ENCODE measurements at places on chromosomes 12 and 14.

DNA sequence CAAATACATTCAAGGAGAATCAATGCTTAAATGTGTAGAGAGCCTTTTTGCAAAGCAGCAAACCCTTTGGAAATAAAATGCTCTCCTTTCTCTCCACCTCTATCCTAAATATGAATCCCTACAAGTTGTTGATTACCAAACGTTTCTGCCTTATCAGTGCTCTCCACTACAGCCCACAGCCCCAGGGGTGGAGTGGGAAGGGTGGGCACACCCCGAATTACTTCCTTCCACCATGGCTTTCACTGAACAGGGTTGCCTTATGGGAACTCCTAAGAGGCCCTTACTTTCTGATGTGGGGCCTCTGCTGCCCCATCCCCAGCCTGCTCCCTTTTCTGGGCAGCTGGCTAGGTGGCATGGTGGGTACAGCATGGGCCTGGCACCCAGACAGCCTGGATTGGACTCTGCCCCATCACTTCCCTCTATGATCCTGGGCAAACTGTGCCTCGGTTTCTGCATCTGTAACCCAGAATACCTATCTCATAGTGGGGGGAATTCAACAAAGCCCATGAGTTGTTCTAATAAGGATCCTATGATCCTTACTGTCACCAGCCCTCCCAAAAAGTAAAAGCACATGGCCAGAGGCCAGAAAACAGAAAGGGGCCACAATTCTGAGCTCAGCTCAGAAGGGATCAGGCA is 16.1 kb downstream of the AK7 start:
- DNase-seq = no peak

DNA sequence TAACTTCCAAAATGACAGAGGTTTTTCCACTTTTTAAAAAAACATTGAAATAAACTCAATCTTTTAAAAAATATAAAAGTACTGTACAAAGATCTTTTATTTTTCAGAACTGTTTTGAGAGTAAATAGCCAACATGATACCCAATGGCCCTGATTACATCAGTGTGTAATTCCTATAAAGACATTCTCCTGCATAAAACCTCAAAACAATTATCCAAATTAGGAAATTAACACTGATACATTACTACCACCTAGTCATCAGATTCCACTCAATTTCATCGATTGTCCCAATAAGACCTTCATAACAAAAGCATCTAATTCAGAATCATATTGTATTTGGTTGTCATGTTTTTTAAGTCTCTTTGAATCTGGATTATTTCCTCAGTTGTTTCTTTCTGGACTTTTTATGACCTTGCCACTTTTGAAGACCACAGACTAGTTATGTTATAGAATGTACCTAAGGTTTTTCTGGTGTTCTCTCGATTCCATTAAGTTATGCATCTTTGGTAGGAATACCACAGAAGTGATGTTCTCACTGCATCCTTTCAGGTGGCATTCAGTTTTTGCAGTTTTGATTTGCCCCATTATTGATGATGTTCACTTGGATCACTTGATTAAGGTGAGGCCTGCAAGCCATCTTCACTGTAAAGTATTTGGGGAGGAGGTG is 4.0 kb upstream of the YEATS4 start:
- DNase-seq = no peak

- DNase-seq = no peak
Measured at GRCh38 chr12:56644654-56645053, 1.1 kb downstream of the ATP5F1B start.

GRCh38 chr14:39912192-39913100 is 480.2 kb upstream of the FBXO33 start:
- DNase-seq = no peak

DNA sequence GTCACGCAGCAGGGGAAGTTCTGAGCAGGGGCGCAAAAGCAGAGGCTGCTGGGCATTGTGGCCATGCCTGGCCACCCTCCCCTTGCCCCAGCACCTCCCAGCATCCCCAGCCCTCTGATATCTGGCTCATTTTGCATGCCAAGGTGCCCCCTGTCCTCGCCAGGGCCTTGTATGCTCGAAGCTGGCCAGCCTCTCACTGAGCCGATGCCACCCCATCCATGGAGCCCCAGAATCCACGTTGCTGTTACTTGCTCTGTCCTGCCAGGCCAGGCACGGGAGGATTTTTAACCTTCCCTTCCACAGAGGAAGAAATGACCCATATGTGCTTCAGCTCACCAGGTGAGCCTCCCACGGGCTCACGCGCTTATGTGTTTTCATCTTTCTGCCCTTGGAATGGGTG is 413.4 kb downstream of the BCL11B start:
- no peak for DNase-seq

GRCh38 chr14:64952598-64953309 is 10.2 kb upstream of the GPX2 start:
- no peak for DNase-seq

DNA sequence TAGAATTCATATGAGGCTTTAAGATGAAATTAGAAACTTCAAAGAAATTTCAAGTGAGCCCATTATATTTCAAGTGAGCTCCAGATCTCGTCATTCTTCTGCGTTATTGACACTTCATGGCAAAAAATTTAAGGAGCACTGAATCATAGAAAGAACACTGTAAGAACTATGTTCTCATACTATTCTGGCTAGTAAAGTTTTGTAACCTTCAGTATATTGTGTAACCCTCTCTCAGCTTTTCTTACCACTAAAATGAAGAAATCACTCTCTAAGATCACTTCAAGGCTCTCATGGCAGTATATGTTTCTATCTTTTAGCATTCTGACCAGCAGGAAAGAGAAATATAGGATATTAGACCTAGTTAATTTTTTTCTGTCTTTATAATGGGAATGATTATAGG is 6.3 kb downstream of the GPHN start:
- no peak for DNase-seq

DNA sequence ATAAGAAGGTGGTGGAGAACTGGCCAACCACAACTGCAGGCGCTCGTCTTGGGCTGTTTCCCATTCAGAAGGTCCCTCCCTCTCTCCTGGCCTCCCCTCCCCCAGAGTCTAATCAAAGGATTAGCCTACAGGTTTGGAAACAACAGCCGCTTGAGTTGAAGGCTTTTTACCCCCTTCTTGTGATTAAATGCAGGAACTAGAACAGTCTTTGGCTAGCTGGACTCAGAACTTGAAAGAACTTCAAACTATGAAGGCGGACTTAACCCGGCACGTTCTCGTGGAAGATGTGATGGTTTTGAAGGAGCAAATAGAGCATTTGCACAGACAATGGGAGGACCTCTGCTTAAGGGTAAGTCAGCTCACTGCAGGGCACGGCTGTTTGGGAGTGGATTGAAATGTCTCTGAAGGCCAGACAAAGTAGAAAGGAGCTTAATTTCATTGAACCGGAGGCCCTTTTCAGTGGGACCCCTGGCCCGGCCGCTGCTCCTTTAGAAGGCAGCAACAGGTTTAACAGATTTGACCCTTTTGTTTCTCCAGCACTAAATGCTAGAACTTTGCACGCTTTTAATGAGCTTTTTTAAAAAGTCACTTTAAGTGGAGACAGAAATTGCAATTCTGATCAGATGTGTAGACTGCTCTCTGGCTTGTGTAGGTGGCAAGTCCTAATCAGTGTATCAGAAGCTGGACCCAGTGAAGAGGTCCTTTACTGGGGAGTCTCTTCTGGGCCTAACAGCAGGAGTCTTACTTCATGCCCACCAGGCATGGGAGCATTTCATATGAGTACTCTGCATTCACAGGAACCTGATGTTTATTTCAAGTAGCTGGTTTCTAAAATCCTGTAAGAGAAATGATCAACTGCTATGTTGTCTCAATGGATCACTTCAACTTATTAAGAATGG is 107.7 kb downstream of the ESR2 start:
- no peak for DNase-seq

DNA sequence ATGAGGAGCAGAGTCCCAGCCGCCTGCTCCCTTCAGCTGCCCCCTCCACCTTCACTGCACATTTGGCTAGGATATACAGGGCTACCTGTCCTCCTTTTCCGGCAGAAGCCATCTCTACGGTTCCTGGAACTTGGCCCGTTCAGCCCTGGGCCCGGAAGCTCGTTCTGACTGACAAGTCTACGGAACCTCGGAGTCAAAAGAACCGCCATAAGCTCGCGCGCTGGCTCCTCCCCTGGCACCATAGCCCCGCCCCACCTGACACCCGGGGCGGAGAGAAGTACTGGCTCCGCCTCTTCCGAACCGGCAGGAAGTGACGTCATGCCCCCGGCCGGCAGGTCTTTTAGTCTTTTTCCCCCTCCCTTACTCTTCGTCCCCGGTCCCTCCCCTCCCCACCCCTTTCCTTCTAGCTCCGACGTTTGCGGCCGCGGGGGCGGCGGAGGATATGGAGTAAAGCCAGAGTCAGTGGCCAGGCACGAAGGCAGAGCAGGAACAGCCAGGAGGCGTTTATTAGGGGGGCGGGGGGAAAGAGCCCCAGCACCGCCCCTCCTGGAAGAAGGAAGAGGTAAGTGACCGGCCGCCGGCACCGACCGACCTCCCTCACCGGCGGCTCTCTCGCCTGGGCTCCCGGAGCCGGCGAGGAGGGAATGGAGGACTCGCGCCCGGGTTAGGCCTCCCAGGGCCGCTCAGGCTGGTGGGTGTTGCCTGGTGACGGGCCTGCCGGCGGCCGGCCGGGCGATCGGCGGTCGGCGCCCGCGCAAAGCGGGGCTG is at the start of the genes DEPDC4 and SCYL2:
Gene DEPDC4, minus strand, starts transcription at position 245 of the 768 bp plus-strand sequence. Its CDS starts 3 bp downstream, at position 242.
Gene SCYL2, plus strand, starts transcription at position 343 of the 768 bp plus-strand sequence. CDS start 15,794 bp downstream, outside the sequence.
- peak; percentile 94 for DNase-seq

DNA sequence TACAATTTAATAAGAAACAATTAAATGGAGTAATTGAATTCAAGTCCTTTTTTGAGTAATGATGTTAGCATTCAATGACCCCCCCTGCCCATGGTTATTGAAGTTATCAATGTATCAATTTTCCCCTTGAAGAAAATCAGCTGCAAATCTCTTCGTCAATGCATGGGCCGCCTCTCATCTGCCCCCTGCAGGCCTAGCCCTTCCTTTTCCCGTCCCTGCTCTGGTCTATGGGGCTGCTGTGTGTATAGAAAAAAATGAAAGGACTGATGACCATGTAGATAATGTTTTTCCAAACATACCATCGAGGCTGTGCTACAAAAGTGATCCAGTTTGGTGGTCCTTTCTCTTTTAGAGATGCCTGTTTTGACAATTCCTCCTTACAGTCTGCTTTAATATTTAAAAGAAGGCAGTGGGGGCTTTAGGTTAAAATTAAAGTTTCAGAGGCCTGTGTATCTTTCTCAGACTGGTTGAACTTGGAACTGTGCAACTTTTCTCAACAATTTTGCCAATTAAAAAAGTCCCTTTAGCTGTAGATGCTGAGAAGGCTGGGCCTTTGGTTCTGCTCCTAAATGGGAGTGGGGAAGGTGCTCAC is 98.4 kb downstream of the APAF1 start:
- peak; percentile 69 for DNase-seq

DNA sequence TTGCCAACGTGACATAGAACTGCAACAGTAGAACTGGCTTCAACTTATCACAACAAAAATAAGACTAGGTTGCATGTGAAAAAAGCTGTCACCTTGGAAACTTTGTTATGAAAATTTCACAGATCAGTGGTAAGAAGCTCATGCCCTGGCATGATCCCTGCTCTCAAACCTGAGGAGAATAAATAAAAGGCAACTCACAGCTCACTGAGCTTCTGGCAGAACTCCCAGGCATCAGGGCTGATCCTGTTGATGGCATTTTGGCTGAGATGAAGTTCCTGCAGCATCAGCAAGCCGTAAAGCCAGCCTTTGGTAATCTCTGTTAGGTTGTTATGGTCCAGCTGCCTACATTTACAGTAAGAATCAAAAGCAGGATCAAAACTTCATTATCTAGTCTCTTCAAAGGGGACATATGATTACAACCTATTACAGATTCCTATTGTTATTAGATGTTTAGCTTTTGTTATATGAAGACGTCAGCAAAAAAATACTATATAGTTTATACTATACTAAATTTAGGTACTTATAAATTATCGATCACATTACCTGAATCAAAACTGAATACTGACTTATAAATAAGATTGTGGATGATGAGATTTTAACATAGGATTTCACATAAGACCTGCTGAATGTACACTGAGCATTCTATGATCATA is 32.0 kb downstream of the LRIG3 start:
- no peak for DNase-seq

DNA sequence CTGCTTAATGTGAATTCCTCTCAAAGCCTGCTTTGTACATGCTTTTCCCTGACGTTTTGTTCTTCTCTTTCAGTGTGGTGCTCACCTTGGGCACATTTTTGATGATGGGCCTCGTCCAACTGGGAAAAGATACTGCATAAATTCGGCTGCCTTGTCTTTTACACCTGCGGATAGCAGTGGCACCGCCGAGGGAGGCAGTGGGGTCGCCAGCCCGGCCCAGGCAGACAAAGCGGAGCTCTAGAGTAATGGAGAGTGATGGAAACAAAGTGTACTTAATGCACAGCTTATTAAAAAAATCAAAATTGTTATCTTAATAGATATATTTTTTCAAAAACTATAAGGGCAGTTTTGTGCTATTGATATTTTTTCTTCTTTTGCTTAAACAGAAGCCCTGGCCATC is 184.6 kb downstream of the MSRB3 start:
- DNase-seq = no peak

GRCh38 chr14:79298373-79298772 is 912.9 kb downstream of the DIO2 start:
- no peak for DNase-seq

DNA sequence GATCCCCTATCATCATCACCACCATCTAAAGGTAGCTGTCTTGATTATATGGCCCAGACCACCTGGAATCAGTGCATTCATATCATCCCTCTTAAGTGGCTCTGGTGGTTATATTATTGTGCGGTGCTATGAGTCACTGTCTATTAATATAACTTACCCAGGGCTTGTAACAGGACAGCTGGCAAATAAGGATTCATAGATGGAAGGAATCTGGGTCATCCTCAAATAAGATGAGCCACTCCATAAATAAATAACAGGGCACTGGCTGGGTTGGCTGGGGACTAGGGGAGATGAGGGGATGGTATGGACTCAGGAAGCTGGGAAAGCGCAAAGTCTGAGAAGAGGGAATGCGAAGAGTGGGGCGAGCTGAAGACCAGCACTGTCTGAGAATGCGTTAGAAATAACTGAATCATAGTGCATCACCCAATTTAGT is 216.1 kb downstream of the NUAK1 start:
- no peak for DNase-seq

DNA sequence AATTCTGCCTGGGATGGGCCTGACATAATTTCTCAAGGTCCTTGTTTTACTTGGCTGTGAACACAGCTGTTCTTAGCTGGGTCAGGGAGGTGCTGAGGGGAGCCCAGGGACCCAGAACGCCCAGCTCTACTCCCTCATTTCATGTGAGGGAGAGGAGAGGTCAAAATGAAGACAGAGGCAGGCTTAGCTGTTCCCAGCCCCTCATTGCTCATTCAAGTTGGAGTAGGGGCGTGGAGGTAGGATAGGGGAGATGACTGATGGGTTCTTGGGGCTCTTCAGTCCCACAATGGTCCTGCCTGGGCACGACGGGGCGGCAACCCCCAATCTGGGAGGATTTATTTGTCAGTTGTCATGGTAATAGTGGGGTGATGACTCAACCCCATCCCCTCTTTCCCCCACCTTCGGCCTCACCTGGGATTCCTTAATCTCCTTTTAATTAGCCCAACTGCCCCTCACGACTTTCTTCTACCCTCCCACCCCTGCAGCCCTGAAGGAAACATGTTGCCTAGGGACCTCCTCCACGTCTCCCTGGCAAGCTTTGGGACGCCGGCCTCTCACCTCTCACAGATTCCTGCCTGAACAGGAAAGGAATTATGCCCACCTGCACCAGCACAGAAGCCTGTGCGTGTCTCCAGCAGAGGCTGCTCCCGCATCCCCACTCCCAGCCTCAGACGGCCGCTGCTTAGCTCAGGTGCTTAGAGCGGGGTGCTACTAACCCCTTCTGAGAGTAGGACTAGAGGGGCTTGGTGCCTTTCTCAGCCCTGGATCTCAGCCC is 10.2 kb downstream of the SPRYD3 start:
- DNase-seq = no peak

- no peak for DNase-seq
Measured at GRCh38 chr12:94620621-94621020, 29.7 kb downstream of the TMCC3 start.

- DNase-seq = no peak
Measured at GRCh38 chr12:91515944-91516694, 333.5 kb upstream of the DCN start.

All from endothelial cell (in vitro differentiated cells).